Thymus (tissue), 14 donors: ENCODE measurements at places on chromosomes 2 and 18.

DNA sequence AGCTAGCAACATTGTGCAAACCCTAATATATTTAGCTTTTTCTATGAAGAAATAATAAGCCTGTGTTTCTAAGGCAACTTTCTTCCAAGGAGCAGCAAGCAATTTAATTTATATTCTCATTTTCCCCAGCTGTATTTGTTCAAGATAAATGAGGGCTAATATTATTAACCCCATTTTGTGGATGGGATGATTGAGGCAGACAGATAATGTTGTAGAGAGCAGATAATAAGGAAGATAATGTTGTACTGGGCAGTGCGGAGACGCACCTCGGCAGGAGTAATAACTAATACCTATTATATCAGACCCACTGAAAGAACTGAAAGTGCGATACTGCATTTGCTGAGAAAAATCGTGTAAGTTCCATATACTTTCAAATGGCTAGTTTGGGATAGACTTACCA, 344.1 kb upstream of the FANCL start:
- no peak for DNase-seq

DNA sequence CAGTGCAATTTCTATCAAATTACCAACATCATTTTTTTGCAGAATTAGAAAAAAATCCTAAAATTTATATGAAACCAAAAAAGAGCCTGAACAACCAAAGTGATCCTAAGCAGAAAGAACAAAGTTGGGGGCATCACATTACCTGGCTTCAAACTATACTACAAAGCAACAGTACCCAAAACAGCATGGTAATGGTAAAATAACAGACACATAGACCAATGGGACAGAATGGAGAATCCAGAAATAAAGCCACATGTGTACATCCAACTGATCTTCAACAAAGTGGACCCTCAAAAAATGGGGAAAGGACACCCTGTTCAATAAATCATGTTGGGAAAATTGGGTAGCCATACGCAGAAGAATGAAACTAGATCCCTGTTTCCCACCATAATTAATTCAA, 245.7 kb upstream of the CTAGE1 start:
- DNase-seq: no peak

DNA sequence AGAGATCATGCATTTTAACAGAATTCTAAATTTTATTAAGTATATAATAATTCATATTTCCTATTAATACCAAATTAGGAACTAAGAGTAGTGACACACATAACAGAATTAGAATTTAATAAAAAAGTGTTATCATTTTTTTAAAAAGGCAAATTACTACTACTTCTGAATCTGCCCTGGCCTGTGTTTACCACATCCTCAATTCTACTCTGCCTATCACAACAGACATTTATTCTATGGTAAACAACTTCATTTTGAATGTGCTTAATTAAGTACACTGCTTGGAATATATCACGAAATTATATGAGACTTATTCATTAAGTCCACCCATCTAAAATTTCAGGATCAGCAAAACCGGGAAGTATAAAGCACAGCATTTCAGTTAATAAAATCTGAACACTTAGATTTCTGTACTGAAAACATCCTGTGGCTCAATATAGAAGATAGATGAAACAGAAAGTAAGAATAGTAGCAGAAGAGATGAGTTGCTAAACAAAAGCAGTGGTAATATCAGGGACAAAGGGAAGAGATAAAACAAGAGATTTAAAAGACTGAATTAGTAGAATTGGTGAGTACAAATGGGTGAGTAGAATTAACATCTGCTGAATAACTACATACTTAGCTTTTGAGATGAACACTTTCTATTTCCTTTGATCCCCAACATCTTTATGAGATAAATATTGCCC, 3.7 kb downstream of the SMC6 start:
- no peak for DNase-seq

DNA sequence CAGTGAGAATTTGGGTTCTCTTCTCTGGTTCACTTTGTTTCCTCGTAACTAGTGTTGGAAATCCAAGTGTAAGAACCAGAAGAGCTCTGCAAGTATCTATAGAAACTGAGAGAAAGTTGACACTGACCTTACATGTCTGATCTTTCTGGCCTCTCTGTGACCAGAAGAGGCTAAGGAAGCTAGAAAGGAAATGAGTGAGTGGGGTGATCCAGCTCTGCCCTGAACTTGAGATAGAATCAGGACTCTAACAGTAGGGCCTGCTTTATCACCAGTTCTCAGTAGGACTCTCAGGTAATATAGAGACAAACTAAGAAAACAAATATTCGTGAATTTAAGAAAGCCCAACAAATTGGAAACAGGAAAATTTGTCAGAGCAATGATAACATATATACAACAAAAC, 441.2 kb upstream of the ZNF804A start:
- no peak for DNase-seq

- DNase-seq: no peak
Observed at GRCh38 chr18:52219102-52219501, 120.9 kb upstream of the DCC start.

- peak; percentile 69 for DNase-seq
Observed at GRCh38 chr2:98730053-98730706, 752 bp downstream of the MGAT4A start.

GRCh38 chr2:97718942-97719341, 5.6 kb downstream of the ZAP70 start:
- DNase-seq: no peak

DNA sequence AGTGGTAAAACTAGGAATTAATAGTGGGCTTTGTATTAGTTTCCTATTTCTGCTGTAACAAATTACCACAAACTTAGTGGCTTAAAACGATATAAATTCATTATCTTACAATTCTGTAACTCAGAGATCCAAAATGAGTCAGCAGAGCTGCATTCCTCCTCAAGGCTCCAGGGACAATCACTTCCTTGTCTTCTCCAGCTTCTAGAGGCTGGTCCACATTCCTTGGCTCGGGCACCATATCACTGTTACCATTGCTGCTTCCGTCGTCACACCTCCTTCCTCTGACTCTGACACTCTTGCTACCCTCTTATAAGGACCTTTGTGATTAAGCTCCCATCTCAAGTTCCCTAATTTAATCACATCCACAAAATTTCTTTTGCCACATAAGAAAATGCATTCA, 567.8 kb upstream of the KLHL29 start:
- DNase-seq: no peak

DNA sequence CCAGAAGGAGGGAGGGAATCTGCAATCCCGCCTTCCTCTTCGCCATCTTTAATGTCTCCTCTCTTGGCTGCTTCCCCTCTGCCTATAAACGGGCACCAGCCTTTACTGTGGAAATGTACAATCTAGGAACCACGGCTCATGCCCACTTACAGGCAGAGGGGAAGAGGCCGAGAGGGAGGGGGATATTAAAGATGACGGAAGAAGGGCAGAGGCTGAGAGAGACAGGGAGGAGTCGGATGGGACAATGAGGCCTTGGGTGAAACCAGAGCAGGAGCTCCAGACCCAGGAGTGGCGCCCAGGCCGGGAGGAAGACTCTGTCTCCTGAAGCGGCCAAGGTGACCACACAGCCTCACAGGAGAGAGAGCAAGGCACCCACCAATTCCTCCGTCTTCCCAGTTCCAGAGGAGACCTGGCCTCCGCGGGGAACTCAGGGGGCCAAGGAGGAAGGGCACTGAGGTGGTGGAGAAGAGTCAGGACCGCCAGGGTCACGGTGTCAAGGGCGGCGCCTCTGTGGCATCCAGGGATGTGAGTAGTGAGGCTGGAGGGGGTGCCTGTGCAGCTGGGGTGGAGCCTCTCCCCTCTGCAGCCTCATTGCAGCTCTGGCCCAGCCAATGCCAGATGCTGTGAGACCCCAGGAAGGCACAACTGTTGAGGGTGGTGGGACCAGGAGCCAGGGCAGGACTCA, 67.8 kb downstream of the CIB4 start:
- DNase-seq: no peak

DNA sequence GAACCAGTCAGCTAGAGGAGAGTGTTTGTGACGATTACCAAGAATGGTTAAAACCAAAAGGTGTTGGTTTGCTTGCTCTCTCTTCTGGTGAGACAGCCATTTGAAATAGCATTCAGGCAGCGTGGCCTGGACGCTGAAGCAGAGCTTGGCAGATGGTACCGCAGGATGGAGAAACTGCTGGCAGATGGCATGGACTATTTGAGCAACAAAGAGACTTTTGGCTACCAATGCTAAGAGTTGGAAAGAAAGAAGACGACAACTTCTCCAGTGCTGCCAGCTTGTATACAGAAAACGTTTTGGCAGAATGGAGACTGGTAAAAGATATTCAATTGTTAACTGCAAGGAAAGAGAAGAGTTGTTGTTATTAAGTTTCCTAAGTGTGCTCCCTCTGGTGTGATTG, 315.0 kb downstream of the PARD3B start:
- no peak for DNase-seq

- DNase-seq: peak; percentile 38
Observed at GRCh38 chr18:68623342-68623741, 91.6 kb downstream of the TMX3 start.

- DNase-seq: no peak
Observed at GRCh38 chr2:199273042-199273511, 184.7 kb downstream of the SATB2 start.

DNA sequence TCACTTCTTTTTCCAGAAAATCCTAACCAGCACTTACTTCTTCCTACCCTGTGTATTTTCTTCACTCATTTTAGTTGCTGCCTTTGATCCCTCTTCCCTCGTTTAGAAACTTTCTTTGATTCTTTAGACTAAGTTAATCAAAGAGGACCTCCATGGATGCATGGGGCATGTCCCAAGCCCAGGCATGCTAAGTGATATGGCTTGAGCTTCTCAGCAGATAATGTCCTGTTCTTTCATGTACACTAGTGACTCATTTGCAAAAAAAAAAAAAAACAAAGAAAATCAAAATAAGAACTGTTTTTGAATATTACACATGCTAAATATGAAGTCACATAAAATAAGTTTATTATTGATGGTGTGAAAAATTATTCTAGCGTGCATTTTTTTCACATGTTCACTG, 800.9 kb downstream of the SATB2 start:
- no peak for DNase-seq

- peak; percentile 61 for DNase-seq
Observed at GRCh38 chr2:38665854-38666555, at the start of gene GALM. Gene GALM, plus strand, starts transcription at chr2:38666114. Its CDS starts 48 bp downstream, at chr2:38666162.

DNA sequence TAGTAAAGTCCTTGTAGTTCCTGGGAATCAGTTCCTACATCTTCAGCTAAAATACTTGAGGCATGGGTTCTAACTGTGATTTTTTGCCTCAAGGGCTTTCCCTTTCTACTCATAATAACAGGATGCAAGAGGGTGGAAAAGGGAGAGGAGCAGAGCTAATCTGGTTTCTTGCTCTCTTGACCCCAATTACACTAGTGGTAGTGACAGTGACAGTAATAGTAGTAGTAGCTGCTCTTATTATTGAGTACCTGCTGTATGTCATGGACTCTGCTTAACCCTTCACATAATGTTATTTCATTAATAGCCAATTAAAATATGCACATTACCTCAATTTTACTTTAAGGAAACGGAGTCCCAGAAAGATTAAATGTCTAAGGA, 214.8 kb upstream of the HNRNPA3 start:
- peak; percentile 9 for DNase-seq

GRCh38 chr18:8300751-8301410, 308.4 kb upstream of the RAB12 start:
- DNase-seq: no peak

GRCh38 chr2:7667260-7667757, 750.1 kb downstream of the RNF144A start:
- no peak for DNase-seq

DNA sequence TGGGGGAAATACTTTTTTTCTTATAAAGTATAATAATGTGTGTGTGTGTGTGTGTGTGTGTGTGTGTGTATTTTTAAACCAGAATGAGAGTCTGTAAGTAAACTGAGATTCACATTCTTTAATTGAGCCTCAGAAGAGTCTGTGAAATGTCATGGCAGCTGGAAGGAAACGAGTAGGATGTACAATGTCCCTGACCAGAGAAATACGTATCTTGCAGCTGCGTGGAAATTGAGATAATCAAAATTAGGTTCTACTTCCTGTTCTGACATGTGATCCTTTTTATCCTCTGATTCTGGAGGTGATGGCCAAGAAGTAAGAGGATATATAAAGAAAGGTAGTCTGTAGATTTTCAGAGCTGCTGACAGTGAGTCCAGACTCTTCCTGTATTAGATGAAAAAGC, 50.0 kb downstream of the SH3RF3 start:
- DNase-seq: no peak

GRCh38 chr2:128041561-128041960, 13.7 kb upstream of the SAP130 start:
- DNase-seq: no peak

- DNase-seq: no peak
Observed at GRCh38 chr2:39392672-39393071, 44.4 kb downstream of the MAP4K3 start.

DNA sequence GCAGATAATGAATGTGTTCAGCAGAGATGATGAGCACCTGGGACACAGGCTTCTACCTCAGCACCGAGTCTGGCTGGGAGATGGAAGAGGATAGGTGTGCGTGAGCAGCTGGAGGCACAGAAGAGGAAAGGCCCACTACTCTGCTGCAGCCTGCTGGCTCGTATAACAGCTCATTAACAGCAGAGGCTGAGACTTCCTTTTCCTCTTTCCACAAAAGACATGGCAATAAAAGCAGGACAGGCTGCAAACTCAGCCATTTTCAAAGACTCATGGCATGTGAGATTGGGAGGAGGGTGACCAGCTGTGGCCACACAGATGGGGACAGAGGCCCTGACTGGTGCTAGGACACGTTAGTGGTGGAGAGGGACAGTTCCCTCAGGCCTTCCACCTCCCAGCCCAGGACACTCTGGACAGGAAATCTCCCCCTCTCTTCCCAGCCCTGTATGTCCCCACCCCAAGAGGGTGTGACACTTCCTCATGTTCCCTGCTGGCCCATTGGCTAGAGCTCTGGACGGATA, 60.3 kb downstream of the CACNB4 start:
- DNase-seq: no peak

GRCh38 chr2:62287899-62288880, 92.3 kb downstream of the B3GNT2 start:
- DNase-seq: no peak

- DNase-seq: no peak
Observed at GRCh38 chr2:161096336-161096735, 63.9 kb upstream of the TANK start.

GRCh38 chr2:86000131-86000937, 105.4 kb downstream of the POLR1A start:
- no peak for DNase-seq

- DNase-seq: no peak
Observed at GRCh38 chr18:8656232-8656631, 47.0 kb downstream of the RAB12 start.

GRCh38 chr2:63827749-63828148, 13.9 kb upstream of the UGP2 start:
- no peak for DNase-seq

DNA sequence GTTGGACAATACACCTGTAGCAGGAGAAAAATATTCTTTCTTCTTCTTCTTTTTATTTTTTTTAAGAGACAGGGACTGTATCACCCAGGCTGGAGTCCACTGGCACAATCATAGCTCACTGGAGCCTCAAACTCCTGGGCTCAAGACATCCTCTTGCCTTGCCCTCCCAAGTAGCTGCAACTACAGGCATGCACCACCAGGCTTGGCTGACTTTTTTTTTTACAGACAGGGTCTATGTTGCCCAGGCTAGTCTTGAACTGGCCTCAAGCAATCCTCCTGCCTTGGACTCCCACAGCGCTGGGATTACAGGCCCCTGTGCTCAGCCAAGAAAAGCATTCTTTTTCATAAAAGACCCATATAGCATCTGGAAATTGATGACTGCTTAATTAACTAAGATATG, 17.1 kb upstream of the ARHGAP28 start:
- no peak for DNase-seq
